ENCODE measurements at places on chromosomes 6 and 20. TPM values are rescaled to one million over a fixed set of nuclear protein-coding genes. Genes with fewer than 3 reads are reported as not detected.
A peak's percentile ranks its signal among the peaks of the same experiment; 100 is the strongest.

- peaks cover 32% of the 10 kb centered on the region for H3K4me1 ChIP-seq
- no peaks in the 10 kb centered on the region for H3K36me3 ChIP-seq
- DNase-seq, result no peak
- H3K27ac ChIP-seq, result peak overlapping the region; percentile 87
- no peaks in the 10 kb centered on the region for H3K27me3 ChIP-seq
- peak overlapping the region; percentile 30 for H3K4me3 ChIP-seq
Measured at GRCh38 chr6:29964887-29965562, 22.7 kb downstream of the HLA-A start.

- no peak overlapping the region for H3K4me3 ChIP-seq
- no peak for DNase-seq
- H3K4me1 ChIP-seq, result peaks cover 8% of the 10 kb centered on the region
- H3K27ac ChIP-seq, result no peak overlapping the region
- no peaks in the 10 kb centered on the region for H3K36me3 ChIP-seq
- H3K27me3 ChIP-seq, result no peaks in the 10 kb centered on the region
Measured at GRCh38 chr20:14223806-14224205, 113.6 kb downstream of the FLRT3 start.

GRCh38 chr6:38805127-38805655, 90.1 kb downstream of the DNAH8 start:
- no peak overlapping the region for H3K4me3 ChIP-seq
- no peaks in the 10 kb centered on the region for H3K4me1 ChIP-seq
- H3K27ac ChIP-seq, result no peak overlapping the region
- no peaks in the 10 kb centered on the region for H3K36me3 ChIP-seq
- DNase-seq, result no peak
- H3K27me3 ChIP-seq, result no peaks in the 10 kb centered on the region

DNA sequence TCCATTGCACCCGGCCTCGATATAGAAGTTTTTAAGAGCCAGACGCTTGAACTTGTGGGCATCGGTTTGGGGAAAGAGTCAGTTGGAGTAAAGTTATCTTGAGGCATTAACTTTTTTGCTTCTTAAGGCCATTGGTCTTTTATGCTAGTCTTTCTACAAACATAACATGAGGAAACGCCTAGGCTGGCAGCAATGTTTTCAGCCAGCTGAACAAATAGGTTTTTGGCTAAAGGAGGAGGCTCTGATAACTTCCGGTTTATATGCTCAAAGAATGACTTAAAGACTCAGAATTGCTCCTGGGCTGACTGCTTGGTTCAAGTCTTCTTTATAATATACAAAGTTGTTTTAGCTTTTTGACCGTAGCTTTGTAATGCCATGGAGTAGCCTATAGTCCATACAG, 46.2 kb downstream of the HLA-C start:
- no peaks in the 10 kb centered on the region for H3K4me1 ChIP-seq
- H3K36me3 ChIP-seq, result no peaks in the 10 kb centered on the region
- no peak overlapping the region for H3K27ac ChIP-seq
- no peaks in the 10 kb centered on the region for H3K27me3 ChIP-seq

The SOX18 gene
- total RNA-seq, result 57.2 TPM

DNA sequence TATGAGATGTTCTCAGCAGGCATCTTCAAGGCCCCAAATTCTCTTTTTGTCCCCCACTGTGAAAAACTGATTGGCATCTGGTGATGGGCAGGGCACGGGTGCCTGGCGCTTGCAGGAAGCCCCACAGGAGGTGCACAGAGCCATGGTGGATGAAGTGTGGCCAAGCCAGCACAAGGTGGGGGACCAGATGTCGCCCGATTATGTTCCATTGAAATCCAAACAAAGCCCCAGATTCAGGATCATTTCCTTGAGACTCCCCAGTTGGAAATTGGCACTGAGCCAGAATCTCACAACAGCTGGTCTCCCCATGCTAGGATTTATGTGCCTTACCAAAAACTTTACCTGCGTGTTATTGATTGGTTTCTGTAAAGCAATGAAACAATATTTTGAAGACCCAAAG, 186.1 kb downstream of the ADAT2 start:
- no peak overlapping the region for H3K27ac ChIP-seq
- DNase-seq, result no peak
- no peaks in the 10 kb centered on the region for H3K36me3 ChIP-seq
- no peaks in the 10 kb centered on the region for H3K27me3 ChIP-seq
- no peaks in the 10 kb centered on the region for H3K4me1 ChIP-seq

The SERPINB6 gene
- 93.8 TPM for total RNA-seq

The SH3BGRL2 gene
- total RNA-seq, result 38.3 TPM

GRCh38 chr6:113842165-113842564, 15.0 kb upstream of the MARCKS start:
- H3K4me1 ChIP-seq, result no peaks in the 10 kb centered on the region
- DNase-seq, result no peak
- H3K27me3 ChIP-seq, result no peaks in the 10 kb centered on the region
- H3K36me3 ChIP-seq, result no peaks in the 10 kb centered on the region

DNA sequence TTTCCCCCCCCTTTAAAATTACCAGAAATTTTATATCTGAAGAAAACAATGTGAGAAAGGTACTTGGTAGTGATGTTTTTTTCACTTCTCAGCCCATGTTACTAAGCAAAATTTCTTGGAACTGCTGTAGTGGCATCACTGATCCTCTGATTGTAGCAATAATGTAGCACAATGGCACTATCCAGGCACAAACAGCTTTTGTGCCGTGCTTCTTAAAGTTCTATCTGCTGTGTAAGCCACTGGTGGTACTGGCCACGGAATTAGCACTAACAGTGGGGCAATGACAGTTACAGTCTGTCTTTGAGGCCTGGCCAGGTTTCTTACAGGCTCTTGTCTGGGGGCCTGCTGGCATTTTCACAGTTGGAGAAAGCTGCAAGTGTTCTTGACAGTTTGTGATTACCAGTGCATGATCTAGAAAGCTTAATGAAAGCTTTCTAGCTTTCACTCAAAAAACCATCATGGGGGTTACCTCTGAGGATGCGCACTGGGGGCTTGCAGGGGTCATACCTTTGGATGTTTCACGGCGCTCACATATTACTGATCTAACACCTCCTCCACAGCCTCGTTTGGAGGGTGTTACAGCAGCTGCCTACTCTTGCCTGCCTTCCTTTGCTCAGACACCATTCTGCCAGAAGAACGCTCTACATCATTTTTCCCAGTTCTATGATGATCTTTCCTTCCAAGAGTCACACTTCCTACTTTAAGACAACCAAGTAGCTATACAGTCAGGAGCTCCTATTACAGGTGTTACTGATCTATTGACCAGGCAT, 58.4 kb upstream of the ARMH2 start:
- H3K4me3 ChIP-seq, result no peak overlapping the region
- DNase-seq, result no peak
- peaks cover 29% of the 10 kb centered on the region for H3K4me1 ChIP-seq
- H3K27me3 ChIP-seq, result no peaks in the 10 kb centered on the region
- H3K27ac ChIP-seq, result peak overlapping the region; percentile 16

GRCh38 chr6:151351146-151351700, 40.1 kb downstream of the ZBTB2 start:
- H3K27ac ChIP-seq, result no peak overlapping the region
- H3K4me3 ChIP-seq, result no peak overlapping the region
- H3K36me3 ChIP-seq, result no peaks in the 10 kb centered on the region

DNA sequence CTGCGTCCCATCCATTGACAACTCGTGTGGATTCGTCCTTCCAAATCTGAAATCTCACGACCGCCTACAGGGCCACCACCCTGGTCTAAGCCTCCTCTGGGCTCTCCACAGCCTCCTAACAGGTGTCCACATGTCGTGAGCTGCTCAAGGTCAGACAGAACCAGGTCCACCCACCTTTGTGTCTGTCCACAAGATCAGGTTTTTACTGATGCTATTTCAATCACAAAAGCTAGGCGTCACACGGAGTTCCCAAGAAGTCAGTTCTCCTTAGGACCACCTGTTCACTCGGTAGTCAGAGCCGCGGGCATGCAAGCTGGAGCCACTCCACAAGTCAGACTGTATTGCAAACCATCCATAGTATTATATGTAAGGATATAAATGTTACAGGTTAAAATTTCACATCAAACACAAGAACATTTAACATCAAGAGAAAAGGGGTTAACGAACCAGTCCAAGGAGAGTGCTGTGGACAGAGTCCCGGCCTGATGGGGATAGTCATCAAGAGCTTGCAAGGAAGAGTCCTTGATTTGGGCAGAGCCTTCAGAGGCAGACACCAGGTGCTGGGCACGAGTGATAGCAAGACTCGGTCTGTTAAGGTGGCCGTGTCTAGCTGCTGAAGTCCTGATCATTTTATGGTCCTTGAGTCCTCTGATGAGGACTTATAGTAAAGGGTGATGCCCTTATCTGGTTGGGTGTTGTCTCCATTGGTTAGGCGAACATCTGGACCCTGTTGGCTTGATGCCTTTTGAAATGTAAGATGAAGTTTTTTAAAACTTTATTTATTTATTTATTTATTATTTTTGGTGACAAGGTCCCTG, 731 bp upstream of the DNPH1 start:
- H3K27me3 ChIP-seq, result no peaks in the 10 kb centered on the region
- no peaks in the 10 kb centered on the region for H3K36me3 ChIP-seq
- no peak for DNase-seq
- peaks cover 7% of the 10 kb centered on the region for H3K4me1 ChIP-seq

GRCh38 chr6:83055366-83055964, 10.2 kb downstream of the UBE3D start:
- no peaks in the 10 kb centered on the region for H3K27me3 ChIP-seq
- H3K4me3 ChIP-seq, result no peak overlapping the region
- H3K27ac ChIP-seq, result no peak overlapping the region
- no peaks in the 10 kb centered on the region for H3K4me1 ChIP-seq
- no peaks in the 10 kb centered on the region for H3K36me3 ChIP-seq
- DNase-seq, result no peak

The GABRR1 gene
- total RNA-seq, result not detected

DNA sequence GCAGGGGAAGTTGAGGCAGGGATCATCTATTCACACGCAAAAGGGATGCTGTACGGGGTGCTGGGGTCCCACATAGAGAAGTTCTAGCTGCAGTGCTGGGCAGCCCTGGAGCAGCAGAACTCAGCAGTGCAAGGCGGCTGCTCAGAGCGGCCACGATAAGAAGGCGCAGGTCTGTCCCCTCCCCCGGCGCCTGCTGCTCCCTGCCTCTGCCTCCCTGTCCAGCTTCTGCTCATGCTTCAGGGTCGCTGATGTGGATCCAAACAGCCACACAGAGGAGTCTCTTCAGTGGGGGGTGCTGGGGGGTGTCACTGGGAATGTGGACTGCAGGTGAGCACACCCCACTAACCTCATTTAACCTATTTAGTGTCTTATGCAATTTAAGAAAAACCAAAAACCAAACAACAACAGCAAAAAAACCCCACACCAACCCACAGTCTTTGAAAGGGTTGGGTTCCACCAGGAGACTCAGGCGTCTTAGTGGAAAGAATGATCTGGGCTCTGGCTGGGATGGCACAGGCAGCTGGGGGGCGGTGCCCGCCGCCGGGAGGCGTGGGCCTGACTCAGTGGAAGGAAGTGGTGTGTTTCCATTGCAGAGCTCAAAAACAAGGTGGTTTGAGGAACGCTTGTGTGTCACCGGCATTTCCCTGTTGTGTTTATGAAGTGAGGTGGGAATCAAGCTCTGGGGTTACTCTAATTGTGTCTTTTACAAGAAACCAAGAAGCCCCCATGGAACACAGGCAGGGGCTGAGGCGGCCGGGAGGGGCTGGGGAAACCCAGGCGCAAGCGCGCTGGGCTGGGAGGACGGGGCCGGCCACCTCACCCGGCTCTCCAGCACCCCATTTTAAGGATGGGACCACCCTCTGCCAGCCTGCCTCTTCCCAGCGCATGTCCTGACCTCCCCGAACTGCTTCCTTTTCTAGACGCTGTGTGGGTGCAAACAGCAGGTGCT, 55.1 kb downstream of the IRF4 start:
- no peak overlapping the region for H3K4me3 ChIP-seq
- no peak overlapping the region for H3K27ac ChIP-seq

DNA sequence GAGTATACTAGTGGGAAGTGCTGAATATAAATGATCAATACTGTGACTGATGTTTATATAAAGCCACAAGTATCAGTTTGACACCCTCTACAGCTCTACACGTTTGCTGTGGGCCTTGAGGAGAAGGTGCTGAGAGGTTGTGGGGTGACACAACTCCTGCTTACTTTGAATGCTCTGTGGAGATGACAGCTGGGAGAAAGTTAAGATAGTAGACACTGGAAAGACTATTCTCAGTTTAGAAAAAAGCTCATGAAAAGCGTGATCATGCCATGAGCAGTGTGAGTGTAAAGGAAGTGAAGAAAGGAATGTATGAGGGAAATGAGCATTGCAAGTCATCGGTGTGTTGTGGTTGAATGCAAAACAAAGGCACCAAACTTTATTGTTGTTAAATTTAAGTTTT, 215.8 kb downstream of the UTRN start:
- no peaks in the 10 kb centered on the region for H3K4me1 ChIP-seq
- DNase-seq, result no peak

The GID8 gene
- 30.2 TPM for total RNA-seq

The TCF15 gene
- not detected for total RNA-seq

- no peaks in the 10 kb centered on the region for H3K27me3 ChIP-seq
- no peak overlapping the region for H3K27ac ChIP-seq
- no peak overlapping the region for H3K4me3 ChIP-seq
- no peaks in the 10 kb centered on the region for H3K4me1 ChIP-seq
Measured at GRCh38 chr20:32501709-32502108, 83.4 kb downstream of the NOL4L start.

- H3K4me1 ChIP-seq, result no peaks in the 10 kb centered on the region
- no peak overlapping the region for H3K4me3 ChIP-seq
- DNase-seq, result no peak
- no peaks in the 10 kb centered on the region for H3K27me3 ChIP-seq
- no peaks in the 10 kb centered on the region for H3K36me3 ChIP-seq
Measured at GRCh38 chr6:47741807-47742206, 40.0 kb upstream of the OPN5 start.

Measured in vagina (tissue), 2 donors.